NCI-H2171 treated with DMSO at 0.1 percent for 48 hours (cell line): ENCODE measurements at places on chromosomes 3 and 15.

DNA sequence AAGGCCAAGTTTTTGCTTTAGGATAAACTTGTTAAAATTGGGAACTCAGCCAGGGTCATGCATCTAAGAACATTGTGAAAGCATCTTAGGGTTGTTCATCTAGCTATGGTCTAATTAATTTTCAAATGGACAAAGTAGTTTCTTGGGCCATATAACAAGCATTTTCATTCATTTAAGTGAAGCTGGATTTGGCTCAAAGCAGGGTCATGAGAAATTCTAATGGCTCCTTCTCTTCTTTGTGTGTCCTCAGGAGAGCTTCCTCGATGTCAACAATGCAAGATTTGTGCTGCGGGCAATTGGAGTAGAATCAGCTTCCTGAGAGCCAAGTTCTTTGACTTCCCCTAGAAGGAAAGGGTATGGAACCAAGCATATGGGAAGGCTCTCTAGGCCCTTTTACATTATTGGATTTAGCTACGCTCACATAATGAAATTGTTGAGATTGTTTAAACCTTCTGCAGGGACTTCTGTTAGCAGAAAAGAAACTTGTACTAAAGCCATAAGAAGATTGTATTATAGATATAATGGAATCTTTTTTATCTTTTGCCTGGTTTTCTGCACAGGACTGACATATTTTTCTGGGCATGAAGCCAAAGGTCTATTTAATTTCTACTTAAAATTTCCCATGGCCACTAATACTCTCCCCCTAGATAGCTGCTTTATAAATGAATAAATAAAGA is 1.8 kb upstream of the SAMMSON start:
- no peak for DNase-seq

DNA sequence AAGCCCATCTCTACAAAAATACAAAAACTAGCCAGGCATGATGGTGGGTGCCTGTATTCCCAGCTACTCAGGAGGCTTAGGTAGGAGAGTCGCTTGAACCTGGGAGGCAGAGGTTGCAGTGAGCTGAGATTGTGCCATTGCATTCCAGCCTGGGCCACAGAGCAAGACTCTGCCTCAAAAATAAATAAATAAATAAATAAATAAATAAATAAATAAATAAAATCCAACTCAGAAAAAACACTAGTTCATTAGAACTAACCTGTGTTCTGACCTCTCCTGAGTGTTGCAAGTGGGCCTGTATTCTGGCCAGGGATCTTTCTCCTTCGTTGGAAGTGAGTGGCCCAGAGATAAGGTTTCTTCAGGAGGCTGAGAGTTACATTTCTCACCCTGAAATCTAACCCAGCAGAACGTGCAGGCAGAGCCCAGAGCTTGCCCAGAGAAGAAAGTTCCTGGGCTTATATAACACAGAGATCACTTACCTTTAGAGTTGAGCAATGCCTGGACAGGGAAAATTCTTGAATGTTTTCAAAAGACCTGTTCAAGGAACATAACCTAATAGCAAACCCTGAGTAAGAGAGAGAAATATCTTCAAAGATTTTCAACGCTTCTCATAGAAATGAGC is 583.9 kb downstream of the MCTP2 start:
- no peak for DNase-seq

GRCh38 chr3:112376992-112377391 is 44.0 kb downstream of the CD200 start:
- DNase-seq = no peak

- peak; percentile 7 for DNase-seq
These were observed 31.4 kb upstream of the FAN1 start for GRCh38 chr15:30872341-30872748.

- peak; percentile 7 for DNase-seq
These were observed 229.4 kb upstream of the AZI2 start for GRCh38 chr3:28577941-28578500.

DNA sequence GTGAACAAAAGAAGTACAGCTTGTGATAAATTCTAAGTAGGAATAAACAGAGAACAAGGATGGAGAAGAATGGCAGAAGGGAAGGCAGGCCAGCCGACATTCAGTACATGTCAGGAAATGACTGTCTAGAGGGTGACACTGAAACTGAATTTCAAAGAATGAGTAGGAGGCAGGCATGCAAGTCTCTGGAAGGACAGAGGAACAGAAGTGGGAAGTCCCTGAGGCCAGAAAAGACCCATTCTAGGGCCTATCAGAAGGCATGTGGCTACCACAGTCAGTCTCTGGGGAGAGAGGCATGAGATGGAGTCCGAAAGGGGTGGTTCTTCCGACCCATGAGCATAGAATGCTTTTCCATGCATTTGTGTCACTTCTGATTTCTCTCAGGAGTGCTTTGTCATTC is 243.5 kb upstream of the UBE2E2 start:
- no peak for DNase-seq

DNA sequence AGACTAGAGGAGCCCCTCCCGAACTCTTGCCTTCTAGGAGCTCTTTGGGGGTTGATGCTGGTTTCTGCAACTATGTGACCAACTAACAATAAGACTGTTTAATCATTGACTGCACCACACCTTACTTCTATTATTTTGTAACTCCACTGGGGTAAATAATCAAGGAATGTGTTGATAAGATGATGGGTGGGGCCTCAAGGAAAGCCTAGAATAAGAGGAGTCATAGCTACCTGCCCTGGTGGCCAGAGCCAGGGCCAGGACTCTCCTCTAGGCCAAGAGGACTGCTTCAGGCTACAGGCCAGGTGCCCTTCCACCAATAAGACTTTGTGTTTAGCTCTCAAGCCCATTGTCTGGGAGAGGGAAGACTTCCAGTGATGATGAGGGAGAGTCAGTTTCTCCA is 41.2 kb upstream of the PIAS1 start:
- no peak for DNase-seq

GRCh38 chr15:63067976-63068743 is 25.6 kb downstream of the TPM1 start:
- no peak for DNase-seq

- no peak for DNase-seq
These were observed 84.0 kb downstream of the SST start for GRCh38 chr3:187586226-187586625.

GRCh38 chr3:19348941-19349564 is 200.7 kb downstream of the KCNH8 start:
- DNase-seq = peak; percentile 1

GRCh38 chr3:66400411-66401156 is 100.2 kb downstream of the LRIG1 start:
- peak; percentile 38 for DNase-seq
